ENCODE measurements at places on chromosomes 11 and 22. TPM values are rescaled to one million over a fixed set of nuclear protein-coding genes. Genes with fewer than 3 reads are reported as not detected.

- DNase-seq: no peak
- no peak overlapping the region for H3K4me3 ChIP-seq
- H3K27me3 ChIP-seq: no peaks in the 10 kb centered on the region
- H3K36me3 ChIP-seq: no peaks in the 10 kb centered on the region
- no peaks in the 10 kb centered on the region for H3K4me1 ChIP-seq
These were observed 394.7 kb upstream of the ANO5 start for GRCh38 chr11:21798216-21798615.

GRCh38 chr11:117980280-117980679, 5.9 kb upstream of the IL10RA start:
- H3K27me3 ChIP-seq: no peaks in the 10 kb centered on the region
- DNase-seq: no peak
- H3K36me3 ChIP-seq: no peaks in the 10 kb centered on the region

DNA sequence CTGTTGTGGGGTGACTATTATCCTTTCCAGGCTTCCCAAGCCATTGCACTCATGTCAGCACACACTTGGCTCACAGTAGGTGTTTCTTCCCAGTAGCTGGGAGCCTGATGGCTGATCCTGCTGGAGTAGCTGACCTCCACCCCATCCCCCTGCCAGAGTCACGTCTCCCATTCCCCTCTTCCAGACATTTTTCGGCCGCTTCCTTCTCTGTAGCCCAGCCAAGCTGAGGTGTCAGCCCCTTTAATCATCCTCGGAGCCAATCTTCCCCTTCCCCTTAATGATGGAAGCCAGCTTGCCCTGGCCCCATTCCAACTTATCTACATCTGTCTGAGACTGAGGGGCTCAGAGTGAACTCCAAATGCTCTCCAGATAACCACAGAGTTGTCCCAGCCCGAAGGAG, 550.7 kb downstream of the MN1 start:
- no peak for DNase-seq
- no peaks in the 10 kb centered on the region for H3K36me3 ChIP-seq
- peaks cover 7% of the 10 kb centered on the region for H3K4me1 ChIP-seq
- H3K4me3 ChIP-seq: no peak overlapping the region
- no peak overlapping the region for H3K27ac ChIP-seq

- H3K4me1 ChIP-seq: peaks cover 25% of the 10 kb centered on the region
- peaks cover 9% of the 10 kb centered on the region for H3K36me3 ChIP-seq
- no peak overlapping the region for H3K27ac ChIP-seq
- DNase-seq: no peak
- peaks cover 3% of the 10 kb centered on the region for H3K27me3 ChIP-seq
- no peak overlapping the region for H3K4me3 ChIP-seq
These were observed 31.9 kb downstream of the FBLN1 start for GRCh38 chr22:45534339-45535192.

The GLYATL2 gene
- total RNA-seq: not detected

Measured in lower lobe of right lung (tissue), 2 donors.